Stimulated activated CD4-positive, alpha-beta T cell treated with anti-CD3 and anti-CD28 coated beads, TNF-alpha, amount 100 ng/mL, for 1 hour (primary cell): ENCODE measurements at places on chromosomes 6 and 20.

GRCh38 chr20:48818481-48818987, 9.3 kb downstream of the PREX1 start:
- no peak for DNase-seq

- DNase-seq, result no peak
Measured at GRCh38 chr6:90790058-90790457, 203.2 kb upstream of the MAP3K7 start.

GRCh38 chr6:124901084-124901483, 61.2 kb upstream of the RNF217 start:
- no peak for DNase-seq

- DNase-seq, result no peak
Measured at GRCh38 chr6:45365036-45365435, 12.7 kb downstream of the SUPT3H start.

DNA sequence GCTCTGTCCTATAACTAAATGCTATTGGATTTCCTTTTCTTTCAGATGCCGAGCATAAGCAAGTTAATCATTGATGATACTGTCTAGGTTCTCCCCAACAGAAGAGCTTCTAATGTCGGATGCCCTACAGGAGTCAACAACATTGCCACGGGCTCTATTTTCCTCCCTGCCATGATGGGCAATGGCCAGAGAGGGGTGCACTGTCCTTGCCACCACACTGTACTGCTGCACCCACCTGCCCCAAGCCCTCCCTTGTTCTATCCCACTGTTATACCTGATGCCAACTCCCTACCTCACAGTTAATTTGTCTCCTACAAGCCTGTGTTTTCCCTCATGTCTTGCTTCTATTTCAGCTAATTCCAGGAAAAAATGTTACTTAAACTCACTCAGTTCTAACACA, 773.6 kb upstream of the CHD6 start:
- DNase-seq, result no peak

- DNase-seq, result no peak
Measured at GRCh38 chr6:56148488-56149186, 98.7 kb downstream of the COL21A1 start.

GRCh38 chr6:111711476-111711875, 105.8 kb upstream of the TRAF3IP2 start:
- no peak for DNase-seq

DNA sequence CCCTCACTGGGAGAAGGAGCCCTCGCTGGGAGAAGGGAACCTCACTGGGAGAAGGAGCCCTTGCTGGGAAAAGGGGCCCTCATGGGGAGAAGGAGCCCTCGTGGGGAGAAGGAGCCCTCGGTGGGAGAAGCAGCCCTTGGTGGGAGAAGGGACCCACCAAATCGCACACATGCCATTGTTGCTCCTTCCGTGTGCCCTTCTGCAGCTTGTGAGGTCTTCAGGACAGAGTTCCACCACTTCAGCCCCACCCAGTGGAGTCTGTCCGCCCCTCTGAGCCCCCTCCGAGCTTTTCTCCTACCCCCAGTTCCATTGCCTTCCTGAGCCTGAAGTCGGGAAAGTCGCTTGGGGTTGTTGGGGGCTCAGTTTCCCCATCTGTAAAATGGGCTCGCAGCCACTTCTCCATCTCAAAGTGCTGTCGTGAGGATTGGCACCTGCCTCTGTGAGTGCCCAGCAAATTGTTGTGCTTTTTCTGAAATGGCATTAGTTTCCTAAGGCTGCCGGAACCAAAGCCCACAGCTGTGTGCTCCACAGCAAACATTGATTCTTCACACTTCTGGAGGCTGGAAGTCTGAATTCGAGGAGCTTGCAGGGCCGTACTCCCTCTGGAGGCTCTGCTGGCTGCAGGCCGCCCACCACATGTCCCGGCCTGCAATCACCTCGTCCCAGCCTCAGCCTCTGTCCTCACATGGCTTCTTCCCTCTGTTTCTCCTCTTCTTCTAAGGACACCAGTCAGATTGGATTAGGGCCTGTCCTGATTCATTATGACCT, 124.7 kb upstream of the PMEPA1 start:
- no peak for DNase-seq

GRCh38 chr6:107763946-107764345, 60.2 kb downstream of the SCML4 start:
- DNase-seq, result no peak

DNA sequence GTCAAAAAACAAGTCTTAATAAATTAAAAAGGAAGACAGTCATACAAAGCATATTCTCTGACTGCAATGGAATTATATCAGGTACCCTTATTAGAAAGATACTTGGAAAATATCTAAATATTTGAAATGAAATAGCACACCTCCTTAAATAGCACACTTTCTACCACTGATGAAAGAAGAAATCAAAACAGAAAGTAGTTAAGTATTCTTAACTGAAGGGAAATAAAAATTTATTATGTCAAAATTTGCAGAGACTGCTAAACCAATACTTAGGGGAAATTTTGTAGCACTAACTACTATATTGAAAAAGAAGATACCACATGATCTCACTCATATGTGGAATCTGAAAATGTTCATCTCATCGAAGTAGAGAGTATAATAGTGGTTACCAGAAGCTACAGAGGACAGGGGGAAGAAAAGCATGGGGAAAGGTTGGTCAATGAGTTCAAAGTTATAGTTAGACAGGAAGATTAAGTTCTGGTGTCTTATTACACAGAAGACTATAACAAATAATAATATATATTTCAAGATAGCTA, 112.2 kb downstream of the ASCC3 start:
- DNase-seq, result no peak

DNA sequence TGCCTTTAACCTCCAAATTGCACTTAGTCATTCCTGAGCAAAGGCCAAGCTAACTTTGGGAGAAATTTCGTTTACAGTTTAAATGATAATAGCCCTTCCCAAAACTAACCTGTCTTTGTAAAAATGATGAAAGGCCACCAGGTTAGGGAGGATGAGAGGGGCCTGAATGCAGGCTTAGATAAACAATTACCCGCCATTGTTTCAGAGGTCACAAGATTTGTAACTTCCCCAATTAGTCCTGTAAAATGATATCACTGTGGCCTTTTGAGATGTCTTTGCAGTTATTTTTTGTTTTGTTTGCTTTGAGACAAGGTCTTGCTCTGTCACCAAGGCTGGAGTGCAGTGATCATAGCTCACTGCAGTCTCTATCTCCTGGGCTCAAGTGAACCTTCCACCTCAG, 26.3 kb downstream of the GNL1 start:
- no peak for DNase-seq

GRCh38 chr6:894274-894673, 201.3 kb upstream of the EXOC2 start:
- DNase-seq, result no peak

GRCh38 chr20:60628749-60629148, 623.3 kb upstream of the CDH4 start:
- no peak for DNase-seq

DNA sequence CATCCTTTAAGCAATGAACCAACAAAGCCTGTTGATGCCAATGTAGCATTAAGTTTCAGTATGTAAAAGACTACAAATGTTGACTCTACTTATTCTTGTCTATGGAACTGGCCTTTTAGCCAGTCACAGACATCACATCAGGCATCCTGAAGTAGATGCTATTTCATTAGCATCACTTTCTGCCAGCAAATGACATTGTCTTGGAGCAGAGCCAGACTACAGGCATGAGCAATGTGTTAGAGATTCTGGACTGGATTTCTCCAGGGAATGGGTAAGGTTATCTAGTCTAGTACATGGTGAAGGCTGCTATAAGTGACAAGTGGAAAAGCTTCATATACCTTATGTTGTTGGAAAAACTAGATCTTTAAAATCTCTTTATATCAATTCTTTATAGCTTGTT, 142.9 kb downstream of the ADGRB3 start:
- no peak for DNase-seq
